ENCODE measurements at places on chromosomes 7 and 10. TPM values are rescaled to one million over a fixed set of nuclear protein-coding genes. Genes with fewer than 3 reads are reported as not detected.

Gene NEBL
- total RNA-seq = 7.6 TPM

Gene LRRC18
- total RNA-seq = 0.05 TPM

DNA sequence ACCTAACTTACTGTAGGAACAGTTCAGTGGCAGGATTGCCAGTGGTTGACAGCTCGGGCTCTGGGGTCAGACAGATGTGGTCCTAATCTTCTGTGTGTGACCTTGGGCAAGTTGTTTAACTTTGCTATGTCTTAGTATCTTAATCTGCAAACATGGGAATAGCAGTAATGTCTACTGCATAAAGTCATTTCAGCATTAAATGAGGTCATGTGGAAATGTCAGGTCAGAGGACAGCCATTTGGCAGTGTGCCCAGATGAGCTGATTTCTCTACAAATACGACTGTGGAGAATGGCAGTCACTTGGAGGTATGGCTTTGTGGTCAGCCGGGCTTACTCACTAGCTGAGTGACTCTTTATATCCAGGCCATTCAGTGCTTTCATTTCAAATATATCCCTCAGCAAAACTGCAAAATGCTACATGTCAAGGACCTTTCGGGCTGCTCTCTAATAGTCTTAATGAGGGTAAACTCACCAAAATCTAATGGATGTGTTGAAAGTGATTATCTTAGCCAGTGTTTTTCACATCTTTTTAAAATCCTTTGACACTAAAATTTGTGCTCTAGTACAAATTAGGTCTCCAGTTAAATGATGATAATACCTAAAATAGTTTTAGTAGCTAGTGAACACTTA lies 171.4 kb downstream of the ST7 start:
- DNase-seq = no peak

- no peak for DNase-seq
Measured at GRCh38 chr10:126302826-126303665, 85.2 kb downstream of the ADAM12 start.

- no peak for DNase-seq
Measured at GRCh38 chr10:61987951-61988379, 86.5 kb downstream of the ARID5B start.
